SHP77 (cell line): ENCODE measurements at places on chromosomes 12 and 14.

DNA sequence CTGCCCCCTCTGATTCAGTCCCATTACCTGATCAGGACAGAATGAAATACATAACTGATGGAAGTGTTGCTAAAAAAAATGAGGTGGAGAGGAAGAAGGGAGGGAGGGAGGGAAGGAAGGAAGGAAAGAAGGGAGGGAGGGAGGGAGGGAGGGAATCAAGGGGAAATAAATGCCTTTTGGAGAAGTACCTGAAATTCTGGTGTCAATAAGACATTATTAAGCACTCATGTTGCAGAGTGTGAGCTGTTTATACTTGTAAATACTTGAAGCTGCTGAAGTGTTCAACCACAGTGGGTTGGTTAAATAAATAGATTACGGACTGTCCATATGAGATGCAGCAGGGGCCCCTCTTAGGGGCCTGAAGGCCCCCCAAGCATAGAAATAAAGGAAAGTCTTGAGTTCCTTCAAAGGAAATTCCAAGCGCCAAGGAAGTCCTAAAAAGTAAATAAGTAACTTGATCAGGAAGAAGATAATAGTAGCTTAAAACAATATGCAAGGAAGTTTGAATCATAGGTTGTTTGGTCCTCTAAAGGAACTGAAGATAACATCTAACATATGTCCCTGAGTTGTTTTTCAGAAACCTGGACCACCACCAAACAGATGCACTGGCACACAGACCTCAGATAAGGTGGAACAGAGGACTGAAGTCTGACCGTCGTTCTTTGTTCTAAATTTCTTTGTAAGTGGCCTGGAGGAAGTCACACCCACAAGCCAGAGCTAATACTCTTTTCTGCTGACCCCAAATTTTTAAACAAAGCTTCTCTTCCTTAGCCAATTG is 110.8 kb downstream of the SEC23A start:
- no peak for DNase-seq

- DNase-seq, result no peak
These were observed 17.7 kb upstream of the NEDD1 start for GRCh38 chr12:96889273-96889933.

GRCh38 chr14:64069634-64070359 is 217.0 kb downstream of the SYNE2 start:
- no peak for DNase-seq

DNA sequence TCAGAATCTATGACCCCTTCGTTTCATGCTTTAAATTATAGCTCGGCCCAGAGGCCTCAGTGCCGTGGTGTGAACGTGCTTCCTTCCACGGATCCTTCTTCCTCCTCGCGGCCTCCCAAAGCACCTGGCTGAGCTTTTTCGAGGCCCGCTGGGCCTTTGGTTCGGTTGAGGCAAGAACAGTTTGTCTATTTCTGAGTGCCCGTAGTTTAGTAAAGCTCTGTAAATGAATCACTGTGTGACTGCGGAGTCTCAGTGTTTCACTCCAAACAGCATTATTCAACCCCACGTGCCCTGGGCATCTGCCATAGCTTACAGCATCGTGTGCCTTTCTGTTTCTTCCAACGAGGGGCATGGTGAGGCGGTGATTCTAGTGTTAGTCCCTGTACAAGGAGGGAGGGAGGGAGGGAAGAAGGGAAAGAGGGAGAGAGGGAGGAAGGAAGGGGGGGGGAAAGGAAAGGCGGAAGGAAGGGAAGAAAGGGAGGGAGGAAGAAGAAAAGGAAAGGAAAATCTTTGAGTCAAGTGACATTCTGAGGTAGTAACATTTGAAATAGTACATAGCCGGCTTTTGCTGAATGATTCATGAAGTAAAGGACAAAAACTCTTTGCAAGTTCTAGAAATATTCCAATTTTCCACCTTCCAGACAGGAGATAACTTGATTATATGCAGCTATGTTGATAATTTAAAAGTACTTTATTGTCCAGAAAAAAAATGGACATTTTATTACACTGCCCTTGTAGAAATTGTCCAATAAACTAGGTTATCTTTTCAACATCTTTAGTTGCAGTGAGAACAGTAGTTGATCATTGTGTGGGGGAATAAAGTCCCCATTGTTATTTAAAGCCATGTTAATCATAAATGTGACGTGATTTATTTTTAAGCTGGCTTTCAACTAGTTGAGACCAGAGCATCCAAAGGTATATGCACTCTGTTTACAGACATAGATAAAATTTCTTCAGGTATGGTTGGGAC is 1.2 kb upstream of the TRIM9 start:
- DNase-seq, result peak; percentile 51

GRCh38 chr12:8093291-8093690 is 11.2 kb downstream of the NECAP1 start:
- DNase-seq, result no peak

- DNase-seq, result no peak
These were observed 12.2 kb downstream of the TEP1 start for GRCh38 chr14:20400965-20401593.

DNA sequence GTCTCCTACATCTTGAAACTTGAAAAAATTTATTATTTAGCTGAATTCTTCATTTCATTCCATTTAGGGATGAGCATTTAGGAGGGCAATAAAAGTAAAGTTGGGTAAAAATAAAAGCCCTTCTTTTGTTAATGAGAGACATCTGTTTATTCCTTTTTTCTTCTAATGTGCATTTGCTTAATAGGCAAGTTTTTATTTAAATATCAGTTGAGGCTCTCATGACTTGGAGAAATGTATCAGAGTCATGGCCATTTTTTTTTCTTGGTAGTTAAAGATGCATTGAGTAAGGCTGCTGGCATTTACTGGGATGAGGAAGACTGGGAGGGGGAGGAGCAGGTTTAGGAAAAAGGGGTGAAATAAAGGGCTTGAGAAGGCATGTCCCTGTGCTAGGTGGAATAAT is 609.9 kb upstream of the TMEM132C start:
- no peak for DNase-seq

DNA sequence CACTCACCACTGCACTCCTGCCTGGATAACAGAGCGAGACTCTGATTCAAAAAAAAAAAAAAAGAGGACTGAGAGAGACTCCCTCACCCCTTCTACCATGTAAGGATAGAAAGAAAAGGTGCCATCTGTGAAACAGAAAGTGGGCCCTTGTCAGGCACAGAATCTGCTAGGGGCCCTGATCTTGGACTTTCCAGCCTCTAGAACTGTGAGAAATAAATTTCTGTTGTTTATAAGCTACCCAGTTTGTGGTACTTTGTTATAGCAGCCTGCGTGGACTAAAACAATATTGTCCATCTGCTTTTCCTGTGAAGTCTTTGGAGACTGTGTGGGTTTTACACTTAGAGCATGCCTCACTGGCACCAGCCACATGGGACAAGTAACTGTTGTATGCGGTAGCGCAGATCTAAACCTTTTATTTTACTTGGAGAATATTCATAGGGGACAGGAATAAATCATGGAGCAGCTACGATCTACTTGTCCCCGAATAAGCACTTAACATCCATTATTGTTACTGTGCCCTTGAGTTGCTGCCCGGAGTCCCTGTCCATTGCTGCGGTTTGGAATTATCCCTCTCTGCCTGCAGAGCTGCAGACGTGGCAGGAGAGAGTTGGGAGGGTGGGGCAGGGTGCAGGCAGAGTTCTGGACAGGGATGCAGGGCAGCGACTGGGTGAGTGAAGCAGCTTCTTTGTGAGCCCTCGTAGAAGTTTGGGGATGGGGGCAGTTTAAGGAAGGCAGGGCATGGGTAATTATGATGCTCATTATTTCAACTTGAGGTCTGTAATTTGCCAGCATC is 52.4 kb upstream of the STON2 start:
- DNase-seq, result peak; percentile 17

DNA sequence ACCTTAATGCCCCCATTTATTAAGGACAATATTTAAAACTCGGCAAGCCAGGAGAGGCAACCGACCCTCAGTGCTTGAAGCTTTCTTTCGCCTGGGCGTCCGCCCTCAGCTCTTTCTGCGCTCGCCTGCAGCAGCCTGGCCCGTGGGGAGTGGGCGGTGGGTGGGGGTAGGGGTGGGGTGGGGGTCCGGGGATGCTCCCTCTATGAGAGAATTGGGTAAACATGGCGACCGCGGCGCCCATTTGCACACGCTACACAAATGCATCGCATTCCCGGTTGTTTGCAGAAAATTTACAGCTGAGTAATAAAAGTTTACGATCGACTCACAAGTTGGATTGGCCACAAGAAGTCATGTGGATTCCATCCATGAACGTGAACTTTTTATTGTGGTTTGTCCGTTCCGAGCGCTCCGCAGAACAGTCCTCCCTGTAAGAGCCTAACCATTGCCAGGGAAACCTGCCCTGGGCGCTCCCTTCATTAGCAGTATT is 7.7 kb downstream of the HOXC8 start:
- peak; percentile 34 for DNase-seq

GRCh38 chr12:121038861-121039668 is at the start of gene OASL:
OASL (minus strand) TSS chr12:121039246; CDS start chr12:121038971, 275 bp downstream.
- no peak for DNase-seq

- no peak for DNase-seq
These were observed 57.9 kb downstream of the AMN start for GRCh38 chr14:102980409-102980810.

GRCh38 chr12:114662512-114663177 is 21.3 kb downstream of the TBX3 start:
- DNase-seq, result peak; percentile 56

DNA sequence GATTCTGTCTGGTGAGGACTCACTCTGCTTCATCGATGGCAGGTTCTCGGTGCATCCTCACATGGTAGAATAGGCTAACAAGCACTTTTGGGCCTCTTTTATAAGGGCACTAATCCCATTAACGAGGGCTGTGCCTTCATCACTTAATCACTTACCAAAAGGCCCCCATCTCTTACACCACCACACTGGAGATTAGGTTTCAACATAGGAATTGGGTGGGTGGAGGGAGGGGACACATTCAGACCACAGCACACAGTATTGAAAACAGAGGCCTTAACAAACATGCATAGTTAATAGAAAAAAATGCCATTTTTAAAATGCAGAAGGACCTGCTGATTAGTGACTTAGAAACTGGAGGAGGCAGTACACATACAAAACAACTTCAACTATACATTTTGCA is 61.6 kb downstream of the SPPL3 start:
- DNase-seq, result no peak

DNA sequence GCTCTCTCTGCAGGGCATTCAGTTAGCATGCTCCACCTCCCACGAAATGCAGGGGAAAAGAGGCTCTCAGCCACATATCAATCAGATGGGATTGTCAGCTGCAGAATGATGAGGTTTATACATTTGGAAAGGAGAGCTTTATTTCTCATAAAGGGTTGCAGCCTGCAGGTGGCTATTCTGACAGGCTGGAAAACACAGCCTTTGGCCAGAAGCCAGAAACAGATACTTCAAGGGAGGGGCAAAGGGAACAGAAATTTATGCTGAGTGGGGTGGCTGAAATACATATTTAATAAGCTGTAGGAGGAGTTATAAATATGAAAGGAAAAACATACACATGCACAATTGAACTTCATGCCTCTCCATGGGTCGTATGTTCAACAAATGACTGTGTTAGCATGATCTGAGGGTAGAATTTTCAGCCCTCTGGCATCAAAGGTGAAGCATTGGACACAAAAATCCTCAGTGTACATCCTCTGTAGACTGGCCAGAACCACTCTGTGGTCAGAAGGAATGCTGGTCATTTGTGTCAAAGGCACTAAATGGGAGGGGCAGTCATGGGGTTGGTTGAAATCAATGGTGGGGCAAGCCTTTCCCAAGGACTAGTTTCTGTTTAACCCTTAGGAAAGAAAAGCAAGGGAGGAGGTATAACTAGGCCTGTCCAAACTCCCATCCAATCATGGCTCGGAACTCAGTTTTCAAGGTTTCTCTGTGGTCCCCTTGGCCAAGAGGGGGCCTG is 62.4 kb downstream of the TMX1 start:
- peak; percentile 38 for DNase-seq

- no peak for DNase-seq
These were observed 19.9 kb upstream of the CD27 start for GRCh38 chr12:6424866-6425265.

GRCh38 chr12:84455598-84455997 is 457.0 kb downstream of the SLC6A15 start:
- DNase-seq, result no peak

DNA sequence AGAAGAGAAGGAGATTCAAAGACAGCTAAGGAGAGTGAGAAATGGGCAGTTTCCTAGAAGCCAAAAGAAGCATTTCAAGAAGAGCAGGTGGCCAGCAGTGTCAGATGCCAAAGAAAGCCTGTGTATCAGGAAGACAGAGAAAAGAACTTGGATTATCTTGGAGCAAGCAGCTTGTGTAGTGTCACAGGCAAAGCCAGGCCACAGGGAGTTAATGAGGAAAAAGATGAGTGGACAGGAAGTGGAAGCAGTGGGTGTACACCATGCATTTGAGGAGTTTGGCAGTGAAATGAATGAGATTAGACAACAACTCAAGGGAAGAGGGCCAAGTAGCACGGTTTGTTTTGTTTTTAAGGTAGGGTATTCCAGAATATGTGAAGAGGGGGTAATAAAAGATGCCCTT is 5.6 kb upstream of the MYH7 start:
- no peak for DNase-seq
